ENCODE measurements at places on chromosomes 5 and 9. TPM values are rescaled to one million over a fixed set of nuclear protein-coding genes. Genes with fewer than 3 reads are reported as not detected.
A peak's percentile ranks its signal among the peaks of the same experiment; 100 is the strongest.

The STKLD1 gene
- 2.6 TPM for total RNA-seq

The SLC36A3 gene
- not detected for total RNA-seq

The WWC1 gene
- 1.5 TPM for total RNA-seq

The CD74 gene
- total RNA-seq, result 3.1 TPM

The NR5A1 gene
- total RNA-seq, result not detected

The SPINK7 gene
- total RNA-seq, result not detected

- DNase-seq, result no peak
- H3K36me3 ChIP-seq, result no peaks in the 10 kb centered on the region
- no peak overlapping the region for H3K4me3 ChIP-seq
These were observed 36.6 kb upstream of the FBXL7 start for GRCh38 chr5:15463231-15463980.

- no peak overlapping the region for H3K27ac ChIP-seq
- no peak for DNase-seq
- no peaks in the 10 kb centered on the region for H3K27me3 ChIP-seq
These were observed 5.6 kb upstream of the C5 start for GRCh38 chr9:121055642-121056143.

DNA sequence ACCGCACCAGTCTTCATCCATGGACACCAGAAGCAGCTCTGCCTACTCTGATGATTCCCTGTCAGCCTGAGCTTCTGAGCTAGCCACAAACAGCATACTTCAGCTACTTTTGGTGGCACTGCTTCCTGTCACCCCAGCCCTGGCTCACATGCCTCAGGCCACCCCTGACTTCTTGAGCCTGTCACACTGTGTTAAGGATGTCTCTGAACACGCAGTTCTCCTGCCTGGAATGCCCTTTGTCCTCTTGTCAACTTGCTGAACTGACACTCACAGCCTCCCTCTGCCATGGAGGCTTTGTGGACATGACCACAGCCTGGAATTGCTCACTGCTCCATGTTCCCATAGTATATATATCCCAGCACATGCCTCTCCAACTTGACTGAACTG, 7.2 kb downstream of the MACROH2A1 start:
- peaks cover 26% of the 10 kb centered on the region for H3K4me1 ChIP-seq
- no peak overlapping the region for H3K27ac ChIP-seq
- DNase-seq, result no peak
- H3K4me3 ChIP-seq, result peak overlapping the region; percentile 32
- no peaks in the 10 kb centered on the region for H3K36me3 ChIP-seq

GRCh38 chr5:80569961-80570786, at the start of gene ANKRD34B:
TSS of gene ANKRD34B (minus strand) at chr5:80570280. CDS start at chr5:80560019, 10,261 bp downstream.
- peak within 1 kb of the TSS; percentile 88 for H3K4me3 ChIP-seq
- H3K27me3 ChIP-seq, result peaks cover 9% of the 10 kb centered on the region
- no peaks in the 10 kb centered on the region for H3K36me3 ChIP-seq
- peaks cover 3% of the 10 kb centered on the region for H3K4me1 ChIP-seq

GRCh38 chr9:26462751-26463150, 429.9 kb downstream of the CAAP1 start:
- H3K4me1 ChIP-seq, result peaks cover 10% of the 10 kb centered on the region
- no peak for DNase-seq
- no peak overlapping the region for H3K4me3 ChIP-seq
- H3K36me3 ChIP-seq, result no peaks in the 10 kb centered on the region
- no peak overlapping the region for H3K27ac ChIP-seq
- peaks cover 2% of the 10 kb centered on the region for H3K27me3 ChIP-seq

DNA sequence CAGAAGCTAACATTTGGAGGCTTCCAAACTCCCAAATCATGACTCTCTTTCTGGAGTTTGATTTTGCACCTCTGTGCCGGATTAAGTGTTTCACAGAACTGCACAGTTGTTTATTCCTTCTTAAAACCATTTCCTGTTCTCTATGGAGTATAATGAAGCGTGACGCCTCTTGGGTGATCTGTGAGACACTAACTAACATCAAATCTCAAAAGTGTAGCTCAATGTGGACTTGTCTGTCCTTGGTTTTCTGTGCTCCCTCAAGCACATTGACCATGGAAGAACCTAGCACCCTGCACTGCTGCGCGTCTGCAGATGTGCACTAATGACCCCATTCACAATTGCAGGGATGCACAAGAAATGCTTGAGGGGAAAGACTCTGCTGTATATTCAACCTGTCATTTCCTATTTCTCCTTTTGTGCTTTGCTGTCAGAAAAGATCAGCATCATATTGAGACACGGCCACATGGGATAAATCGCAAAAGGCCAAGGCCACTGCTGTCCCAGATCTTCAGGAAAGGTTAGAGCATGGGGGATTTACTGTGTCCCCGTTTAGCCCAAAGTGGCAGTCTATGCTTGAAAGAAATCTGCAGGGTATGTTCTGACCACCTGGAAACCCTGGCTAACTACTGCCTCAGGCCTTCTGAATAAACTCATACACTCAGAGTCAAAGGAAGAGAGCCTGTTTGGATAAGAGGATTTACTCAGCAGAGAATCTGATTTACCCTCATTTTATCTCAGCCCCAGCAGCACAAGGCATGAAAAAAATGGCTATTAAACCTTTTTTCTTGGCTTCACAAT, 109.6 kb downstream of the BAAT start:
- no peak overlapping the region for H3K4me3 ChIP-seq
- no peaks in the 10 kb centered on the region for H3K27me3 ChIP-seq
- DNase-seq, result no peak
- H3K4me1 ChIP-seq, result no peaks in the 10 kb centered on the region
- no peaks in the 10 kb centered on the region for H3K36me3 ChIP-seq
- no peak overlapping the region for H3K27ac ChIP-seq

DNA sequence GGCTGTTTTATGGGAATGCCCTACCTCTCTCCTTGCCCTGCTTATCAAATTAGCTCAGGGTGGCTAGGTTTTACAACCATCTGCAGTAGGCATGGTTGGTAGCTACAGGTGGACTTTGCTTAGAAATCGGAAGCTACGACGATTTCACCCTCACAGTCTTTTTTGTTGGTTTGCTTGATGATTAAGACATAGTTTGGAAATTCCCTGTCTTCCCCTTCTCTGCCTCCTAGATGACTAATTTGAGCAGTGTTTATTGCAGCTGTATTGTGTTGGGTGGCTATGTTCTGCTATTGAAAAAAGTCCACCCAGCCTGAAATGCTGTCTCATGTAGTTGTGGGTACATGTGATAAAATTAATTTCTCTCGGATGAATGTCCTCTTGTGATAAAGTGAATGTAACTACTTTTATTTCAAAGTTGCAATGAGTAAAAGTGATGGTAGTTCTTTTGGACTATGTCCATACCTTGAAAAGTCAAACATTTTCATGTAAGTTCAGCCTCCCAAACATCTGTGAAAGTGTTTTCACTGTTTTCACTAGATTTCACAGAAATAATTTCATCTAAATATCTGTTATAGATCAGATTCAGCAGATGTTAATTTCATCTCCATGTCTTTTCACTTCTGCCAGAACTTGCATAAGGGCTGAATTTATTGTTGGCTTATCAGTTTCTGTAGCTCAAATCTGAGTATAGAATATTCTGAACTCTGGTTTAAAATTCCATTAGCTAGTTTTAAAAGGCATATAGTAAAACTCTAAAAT, 37.3 kb upstream of the FYB1 start:
- H3K4me1 ChIP-seq, result no peaks in the 10 kb centered on the region
- no peaks in the 10 kb centered on the region for H3K36me3 ChIP-seq
- no peak for DNase-seq
- H3K4me3 ChIP-seq, result no peak overlapping the region

DNA sequence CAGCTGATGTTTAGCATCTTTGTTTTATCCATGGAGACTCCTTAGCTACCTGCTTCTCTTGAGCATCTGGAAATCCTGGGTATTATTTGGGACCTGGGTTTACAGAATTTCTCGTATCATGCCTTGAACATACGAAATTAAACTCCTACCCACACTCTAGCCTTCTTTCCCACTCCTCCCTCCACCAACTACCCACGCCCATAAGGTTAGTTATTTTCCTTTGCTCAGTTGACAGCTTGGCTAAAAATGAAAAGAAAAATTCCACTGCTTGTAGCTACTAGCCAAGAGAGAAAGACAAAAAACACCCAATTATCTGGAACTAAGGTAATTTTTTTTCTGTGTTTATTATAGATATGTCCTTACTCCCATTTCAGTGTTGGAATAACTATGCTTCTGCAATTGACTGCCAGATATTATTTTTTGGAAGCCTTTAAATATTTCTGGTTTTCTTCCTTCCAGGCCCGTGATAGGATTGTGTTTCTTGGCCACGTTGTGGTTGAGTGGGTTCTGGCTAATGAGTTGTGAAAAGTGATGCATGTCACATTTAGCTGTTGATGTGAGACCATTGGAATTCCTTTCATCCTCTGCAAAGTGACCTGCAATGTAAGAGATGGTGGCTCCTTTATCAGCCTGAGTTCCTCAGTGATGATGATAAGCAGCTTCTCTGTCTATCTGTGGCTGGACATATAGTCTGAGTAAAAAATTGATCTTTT, 308.1 kb downstream of the LRRC70 start:
- no peak overlapping the region for H3K27ac ChIP-seq
- H3K4me3 ChIP-seq, result no peak overlapping the region
- no peaks in the 10 kb centered on the region for H3K36me3 ChIP-seq
- H3K27me3 ChIP-seq, result no peaks in the 10 kb centered on the region

GRCh38 chr5:133917785-133918184, 50.6 kb downstream of the C5orf15 start:
- no peak overlapping the region for H3K27ac ChIP-seq
- peak overlapping the region; percentile 1 for H3K4me3 ChIP-seq
- peaks cover 18% of the 10 kb centered on the region for H3K4me1 ChIP-seq
- no peaks in the 10 kb centered on the region for H3K27me3 ChIP-seq
- H3K36me3 ChIP-seq, result no peaks in the 10 kb centered on the region

DNA sequence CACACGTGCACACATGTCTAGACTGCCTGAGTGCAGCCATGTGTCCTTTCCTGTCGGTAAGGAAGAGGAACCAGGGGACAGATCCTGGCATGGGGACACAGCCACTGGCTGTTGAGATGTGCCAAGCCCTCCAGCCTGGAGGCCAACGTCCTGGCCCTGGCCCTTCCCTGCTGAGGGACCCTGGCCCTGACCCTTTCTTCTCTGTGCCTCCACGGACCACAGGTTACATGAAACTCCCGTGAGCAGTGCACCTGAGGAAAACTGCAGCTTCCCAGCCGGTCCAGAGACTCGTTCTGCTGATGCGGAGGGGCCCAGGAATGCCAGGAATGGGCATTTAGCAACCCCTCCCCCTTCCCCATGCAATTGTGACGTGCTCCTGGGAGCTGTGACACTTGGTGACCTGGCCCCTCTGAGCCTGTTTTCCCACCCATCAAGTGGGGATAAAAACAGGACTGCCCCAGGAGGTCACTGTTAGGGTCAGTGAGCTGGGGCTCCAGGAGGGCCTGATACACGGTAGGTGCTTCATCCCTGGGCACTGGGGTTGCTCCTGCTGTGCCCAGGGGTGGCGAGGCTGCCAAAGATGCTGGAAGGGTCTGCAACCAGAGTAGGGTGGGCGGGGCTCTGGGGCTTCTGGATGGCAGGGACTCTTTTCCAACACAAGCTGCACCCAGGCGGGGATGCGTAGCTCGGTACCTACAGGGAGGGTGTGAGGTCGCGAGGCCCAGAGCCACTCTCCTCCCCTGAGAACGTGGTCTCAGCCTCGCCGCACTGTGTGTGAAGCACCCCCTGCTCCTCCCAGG, 151.5 kb downstream of the C9orf50 start:
- H3K27ac ChIP-seq, result no peak overlapping the region
- H3K36me3 ChIP-seq, result no peaks in the 10 kb centered on the region
- peaks cover 5% of the 10 kb centered on the region for H3K27me3 ChIP-seq
- no peak for DNase-seq
- peaks cover 17% of the 10 kb centered on the region for H3K4me1 ChIP-seq

DNA sequence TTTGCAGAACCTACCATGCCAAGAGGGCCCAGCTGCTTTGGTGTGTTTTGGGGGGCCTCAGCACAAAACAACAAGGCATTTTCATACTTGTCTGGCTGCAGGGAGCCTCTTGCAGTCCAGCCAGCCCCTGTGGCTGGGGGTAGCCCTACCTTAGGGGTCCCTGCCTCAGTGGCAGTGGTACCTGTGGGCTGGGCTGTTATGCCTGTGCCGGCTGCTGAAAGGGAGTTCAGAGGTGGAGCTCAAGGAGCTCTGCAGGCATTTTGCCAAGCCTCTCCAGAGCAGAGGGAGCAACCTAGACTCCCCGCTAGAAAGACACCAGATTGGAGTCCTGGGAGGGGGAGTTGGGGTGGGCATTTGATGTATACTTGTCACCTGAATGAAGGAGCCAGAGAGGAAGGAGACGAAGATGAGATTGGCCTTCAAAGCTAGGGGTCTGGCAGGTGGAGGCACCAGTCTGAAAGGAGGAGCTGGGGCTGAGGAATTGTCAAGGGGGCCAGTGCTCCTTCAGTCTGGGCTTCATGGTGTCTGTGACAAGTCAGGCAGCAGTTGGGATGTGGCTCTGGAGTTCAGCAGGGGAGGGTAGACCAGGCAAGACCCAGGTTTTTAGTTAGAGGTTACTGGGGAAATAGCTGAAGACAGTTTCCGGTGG, 1.5 kb downstream of the SHROOM1 start:
- peak overlapping the region; percentile 41 for H3K4me3 ChIP-seq
- no peak overlapping the region for H3K27ac ChIP-seq

- H3K4me3 ChIP-seq, result peak overlapping the region; percentile 100
- peaks cover 3% of the 10 kb centered on the region for H3K27me3 ChIP-seq
These were observed 761 bp downstream of the CCT5 start for GRCh38 chr5:10250806-10251276.

DNA sequence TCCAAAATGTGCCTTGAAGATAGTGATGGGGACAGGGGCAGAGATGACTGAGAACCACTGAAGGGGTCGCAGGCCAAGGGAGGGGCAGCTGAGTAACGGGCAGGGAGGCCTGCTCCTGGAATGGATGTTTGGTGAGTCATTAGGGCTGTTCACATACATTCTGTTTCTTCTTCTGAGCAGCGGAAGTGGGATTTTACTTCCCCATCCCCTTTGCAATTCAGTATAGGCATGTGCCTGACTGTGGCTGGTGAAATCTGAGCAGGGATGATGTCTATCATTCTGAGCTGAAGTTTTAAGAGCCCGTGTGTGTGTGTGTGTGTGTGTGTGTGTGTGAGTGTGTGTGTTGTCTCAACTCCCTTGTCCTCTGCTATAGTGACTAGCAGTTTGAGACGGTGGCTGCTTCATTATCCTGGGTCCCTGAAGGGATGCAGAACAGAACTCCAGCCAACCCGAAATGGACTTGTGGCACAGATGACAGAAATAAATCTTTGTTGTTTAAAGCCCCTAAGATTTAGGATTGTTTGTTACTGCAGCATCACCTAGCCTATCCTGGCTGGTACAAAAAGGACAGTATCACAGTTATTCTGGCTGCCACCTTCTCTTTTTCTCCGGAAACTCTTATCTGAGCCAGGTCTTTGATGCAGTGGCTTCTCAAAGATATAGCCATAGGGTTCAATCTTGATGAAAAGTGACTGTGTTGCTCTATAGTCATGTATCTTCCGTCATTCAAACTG, 29.2 kb upstream of the TGFBI start:
- no peak for DNase-seq
- no peak overlapping the region for H3K27ac ChIP-seq
- no peak overlapping the region for H3K4me3 ChIP-seq

DNA sequence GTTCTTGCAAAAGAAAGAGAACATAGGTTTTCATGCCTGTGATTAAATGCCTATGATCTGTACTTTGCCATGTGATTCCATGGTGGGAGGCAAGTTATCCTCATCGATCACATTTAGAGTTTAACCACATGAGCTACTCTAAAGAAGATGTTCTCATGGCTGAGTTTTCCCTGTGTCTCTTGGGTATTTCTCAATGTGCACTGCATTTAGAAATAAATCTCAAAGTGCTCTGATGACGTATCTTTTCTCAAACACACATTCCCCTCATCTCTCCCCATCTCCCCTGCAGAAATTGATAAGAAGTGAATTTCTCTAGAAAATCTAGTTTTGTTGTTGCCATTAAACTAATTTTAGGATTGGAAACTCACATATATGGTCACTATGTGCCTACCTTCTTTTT, 282.2 kb downstream of the SEMA5A start:
- no peaks in the 10 kb centered on the region for H3K36me3 ChIP-seq
- DNase-seq, result no peak
- no peaks in the 10 kb centered on the region for H3K4me1 ChIP-seq
- H3K4me3 ChIP-seq, result no peak overlapping the region
- no peaks in the 10 kb centered on the region for H3K27me3 ChIP-seq

Data from glutamatergic neuron (in vitro differentiated cells).